ENCODE measurements at places on chromosomes 6 and 20.

- no peak for DNase-seq
These were observed 9.2 kb upstream of the SDCBP2 start for GRCh38 chr20:1338096-1338495.

DNA sequence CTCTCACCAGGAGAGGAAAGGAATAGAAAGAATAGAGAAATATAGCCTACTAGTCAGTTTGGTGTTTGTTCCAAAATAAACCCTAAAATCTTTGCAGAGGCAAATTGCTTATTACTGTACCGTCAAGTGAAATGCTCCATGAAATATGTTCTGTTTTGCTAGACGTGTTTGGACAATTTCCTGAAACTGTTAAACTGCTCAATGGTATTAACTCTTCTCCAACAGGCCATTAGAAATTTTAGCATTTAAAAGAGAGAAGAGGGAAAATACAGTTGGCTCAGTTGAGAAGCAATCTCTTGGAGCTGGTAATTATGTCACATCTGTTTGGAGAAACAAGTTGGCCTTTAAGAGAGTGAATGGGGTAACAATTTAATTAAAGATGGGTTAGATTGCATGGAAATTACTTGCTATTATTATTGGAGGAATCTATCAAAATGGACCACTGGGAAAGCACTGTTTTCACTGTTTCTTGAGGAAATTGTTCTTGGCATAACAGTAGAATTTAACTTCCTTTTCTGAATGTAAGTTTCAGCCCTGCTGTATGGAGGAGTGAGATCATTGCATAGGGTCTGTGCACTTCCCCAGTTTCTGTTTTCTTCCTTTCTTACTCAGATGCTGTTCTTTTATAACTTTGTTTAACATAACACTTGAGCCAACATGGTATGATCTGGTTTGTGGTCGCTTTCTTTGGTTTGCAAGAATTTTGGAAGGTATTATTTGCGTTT is 373.6 kb downstream of the PLCB1 start:
- DNase-seq: no peak

- DNase-seq: no peak
These were observed 54.3 kb upstream of the GATA5 start for GRCh38 chr20:62529896-62530642.

DNA sequence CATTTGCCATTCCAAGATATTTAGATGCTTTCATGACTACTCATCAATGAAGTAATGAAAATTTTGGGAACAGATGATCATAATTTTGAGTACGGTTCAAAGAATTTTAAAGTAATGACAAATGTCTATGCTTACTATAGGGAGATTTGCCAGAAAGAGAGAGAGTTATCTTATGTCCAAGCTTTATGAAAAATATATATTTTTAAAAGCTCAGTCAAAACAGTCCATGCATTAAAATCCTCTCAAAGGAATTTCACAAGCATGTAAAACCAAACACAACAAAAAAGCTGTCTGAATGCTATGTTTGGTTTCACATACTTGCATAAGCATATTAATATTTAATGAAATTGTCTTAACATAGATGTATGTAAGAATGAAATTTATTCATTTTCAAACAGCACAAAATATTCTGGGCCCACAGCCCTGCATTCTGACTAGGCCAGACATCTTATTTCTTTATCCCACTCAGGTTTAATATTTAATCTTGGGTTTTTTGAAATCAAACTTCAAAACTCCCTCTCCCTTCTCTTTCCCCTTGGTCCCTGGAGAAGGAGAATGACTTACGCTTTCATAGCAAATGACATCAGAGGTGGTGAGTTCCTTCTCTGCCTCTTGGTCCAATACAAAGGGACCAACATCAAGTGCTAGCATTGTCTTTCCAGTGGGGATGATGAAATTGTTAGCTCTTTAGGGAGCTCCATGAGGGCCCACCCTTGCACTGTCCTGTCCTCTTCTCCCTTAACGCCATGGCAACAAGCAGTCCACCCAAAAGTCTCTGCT is 94.2 kb downstream of the ADAT2 start:
- DNase-seq: no peak

DNA sequence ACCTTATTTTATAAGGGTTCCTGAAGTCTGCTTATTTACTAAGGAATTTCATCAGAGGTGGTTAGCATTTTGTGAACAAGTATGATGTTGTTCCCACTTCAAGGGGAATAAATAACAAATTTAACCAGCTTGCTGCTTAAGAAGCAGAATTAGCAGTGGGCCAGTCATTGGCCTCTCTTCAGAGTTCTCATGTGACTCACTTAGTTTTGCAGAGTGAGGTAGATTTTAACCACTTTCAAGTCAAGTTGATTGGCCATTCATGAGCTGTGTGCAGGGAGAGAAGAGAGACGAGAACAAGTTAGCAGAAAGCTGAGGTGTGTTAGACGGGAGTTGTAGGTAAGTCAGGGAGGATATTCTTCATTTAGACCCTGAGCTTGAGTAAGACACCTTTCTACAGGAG is 18.1 kb downstream of the TOP1 start:
- no peak for DNase-seq

GRCh38 chr20:57600320-57601210 is 19.7 kb downstream of the ZBP1 start:
- no peak for DNase-seq

GRCh38 chr20:51966296-51966971 is 164.1 kb upstream of the SALL4 start:
- peak; percentile 30 for DNase-seq

- DNase-seq: no peak
These were observed 6.6 kb upstream of the ELOVL2 start for GRCh38 chr6:11050731-11051130.

DNA sequence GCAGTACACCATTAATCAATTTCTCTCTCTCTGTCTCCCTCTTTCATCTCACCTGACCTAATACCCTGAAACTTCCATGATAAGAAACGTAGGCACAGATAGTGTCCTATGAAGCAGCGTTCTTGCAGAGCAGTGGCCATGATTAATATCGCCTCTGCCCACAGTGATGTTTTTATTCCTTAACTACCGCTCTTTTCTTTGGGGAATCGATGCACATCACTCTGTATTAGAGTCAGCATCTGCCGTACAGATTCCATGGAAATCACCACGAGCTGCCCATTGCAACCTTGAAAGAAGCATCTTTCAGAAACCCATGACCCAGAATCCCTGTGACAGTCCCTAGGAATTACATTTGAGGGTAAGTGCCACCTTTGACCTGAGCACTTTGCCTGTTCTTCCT is 152.0 kb upstream of the ECI2 start:
- DNase-seq: no peak

GRCh38 chr20:41437836-41438235 is 71.2 kb upstream of the EMILIN3 start:
- no peak for DNase-seq

DNA sequence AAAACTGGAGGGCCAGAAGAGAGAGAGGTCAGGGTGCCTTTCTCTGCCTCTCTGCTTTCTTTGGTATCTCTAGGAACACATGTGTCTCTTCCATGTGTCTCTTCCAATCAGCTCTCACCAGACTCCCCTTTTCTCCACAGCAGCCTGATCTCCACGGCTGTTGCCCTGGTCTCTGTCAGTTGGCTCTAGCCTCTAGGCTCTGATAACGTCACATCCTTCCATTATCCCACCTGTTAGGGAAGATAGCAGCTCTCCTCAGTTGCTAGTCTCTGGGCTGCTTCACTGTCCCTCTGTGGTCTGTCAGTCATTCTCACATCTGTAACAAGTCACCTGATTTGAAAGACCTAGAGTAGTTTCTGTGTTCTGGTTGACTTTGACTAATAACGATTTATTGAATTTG is 80.2 kb downstream of the PLCB4 start:
- DNase-seq: no peak
